ENCODE measurements at places on chromosomes 11 and 22.

DNA sequence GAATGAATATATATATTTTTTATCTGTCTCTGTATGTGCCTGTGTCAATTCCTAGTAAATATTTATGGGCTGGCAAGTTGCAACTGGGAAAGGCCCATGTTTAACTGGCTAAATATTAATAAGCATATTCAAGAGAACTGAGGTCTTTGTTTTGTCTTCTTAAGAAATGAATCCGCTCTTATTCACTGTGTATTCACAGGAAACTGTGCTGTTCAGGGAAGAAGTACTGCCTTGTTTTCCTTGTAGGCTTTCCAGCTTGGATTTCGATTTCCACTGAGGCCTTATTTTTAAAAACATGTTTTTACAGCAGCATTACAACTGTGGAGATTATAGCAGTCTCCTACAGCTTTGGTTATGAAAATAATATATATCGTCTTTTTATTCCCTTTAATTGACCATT is 64.7 kb downstream of the LDLRAD3 start:
- DNase-seq: no peak

DNA sequence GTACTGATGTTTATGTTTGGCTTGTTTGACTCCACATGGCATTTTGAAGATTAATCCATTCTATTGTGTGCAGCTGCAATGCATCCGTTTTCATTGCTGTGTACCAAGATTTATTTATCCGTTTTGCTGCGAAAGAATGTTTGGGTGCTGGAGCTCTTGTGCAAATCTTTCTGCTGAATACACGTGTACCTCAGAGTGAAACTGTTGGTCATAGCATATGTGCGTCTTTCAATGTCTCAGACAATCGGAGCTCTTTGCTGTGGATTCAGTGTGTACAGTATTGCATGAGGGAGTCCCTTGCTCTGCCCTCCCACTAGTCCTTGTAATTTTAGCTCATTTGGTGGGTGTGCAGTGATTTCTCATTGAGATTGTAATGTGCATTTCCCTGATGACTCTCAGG is 545.4 kb downstream of the TBC1D22A start:
- DNase-seq: no peak

GRCh38 chr11:109363682-109364081 is 58.3 kb upstream of the C11orf87 start:
- no peak for DNase-seq

DNA sequence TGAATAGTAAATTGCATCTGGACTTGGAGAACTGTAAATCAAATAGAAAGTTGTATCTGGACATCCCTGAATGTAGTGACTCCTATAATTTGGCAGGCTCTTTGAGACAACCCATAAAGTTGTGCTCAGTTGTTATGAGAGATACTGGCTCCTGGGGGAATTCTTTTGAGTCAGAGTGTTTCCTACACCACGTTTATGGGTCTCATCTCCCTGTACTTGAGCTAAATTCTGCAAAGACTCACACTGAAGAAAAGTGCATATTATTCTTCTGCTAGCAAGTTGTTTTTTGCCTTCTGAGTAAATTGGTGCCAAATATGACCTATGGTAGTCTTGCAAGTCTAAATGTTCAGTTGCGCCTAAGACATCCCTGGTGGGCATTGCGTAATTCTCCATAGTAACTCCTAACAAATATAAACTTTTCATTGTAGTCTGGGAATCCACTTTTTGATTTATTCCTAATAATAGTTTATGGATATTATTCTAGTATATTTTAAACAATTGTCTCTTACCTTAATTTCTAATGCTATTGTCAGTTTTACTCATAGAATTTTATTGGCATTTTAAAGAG is 5.0 kb downstream of the ZNF215 start:
- DNase-seq: no peak

DNA sequence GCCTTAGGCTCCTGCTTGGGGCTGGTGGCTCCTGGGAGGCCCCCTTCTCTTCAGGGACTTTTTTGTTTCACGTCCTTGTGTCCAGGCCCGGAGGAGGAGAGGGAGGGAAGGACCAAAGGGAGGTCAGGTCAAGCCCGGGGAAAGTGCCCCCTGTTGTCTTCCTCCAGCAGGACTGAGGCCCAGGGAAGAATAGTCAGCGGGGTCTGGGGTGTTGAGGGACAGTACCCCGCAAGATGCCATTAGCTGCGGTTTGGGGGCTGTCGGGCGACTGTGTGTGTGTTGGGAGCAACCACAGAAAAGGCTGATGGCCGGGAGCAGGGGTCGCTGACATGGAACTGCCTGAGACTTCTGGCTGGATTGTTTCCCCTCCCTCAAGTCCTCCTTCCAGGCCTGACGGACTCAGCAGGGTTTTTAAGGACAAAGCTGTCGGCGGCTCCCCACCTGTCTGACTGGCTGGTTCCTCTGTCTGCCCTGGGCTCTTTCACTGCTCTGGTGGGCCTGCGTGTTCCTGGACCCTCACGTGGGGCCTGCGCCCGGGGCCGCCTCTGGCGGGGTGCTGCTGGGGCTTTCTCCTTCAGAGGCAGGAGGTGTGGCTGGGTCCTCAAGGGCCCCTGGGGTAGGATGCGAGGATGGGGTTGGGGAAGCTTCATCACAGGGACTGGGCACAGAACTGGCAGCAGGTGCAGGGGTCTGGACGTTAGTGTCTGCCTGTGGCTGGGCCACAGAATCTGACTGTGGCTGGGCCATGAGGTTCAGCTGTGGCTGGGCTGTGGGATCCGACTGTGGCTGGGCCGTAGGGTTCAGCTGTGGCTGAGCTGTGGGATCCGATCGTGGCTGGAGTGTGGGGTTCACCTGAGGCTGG is 1.5 kb downstream of the GPR152 start:
- no peak for DNase-seq

GRCh38 chr11:20964985-20965384 is 295.6 kb downstream of the NELL1 start:
- DNase-seq: no peak

DNA sequence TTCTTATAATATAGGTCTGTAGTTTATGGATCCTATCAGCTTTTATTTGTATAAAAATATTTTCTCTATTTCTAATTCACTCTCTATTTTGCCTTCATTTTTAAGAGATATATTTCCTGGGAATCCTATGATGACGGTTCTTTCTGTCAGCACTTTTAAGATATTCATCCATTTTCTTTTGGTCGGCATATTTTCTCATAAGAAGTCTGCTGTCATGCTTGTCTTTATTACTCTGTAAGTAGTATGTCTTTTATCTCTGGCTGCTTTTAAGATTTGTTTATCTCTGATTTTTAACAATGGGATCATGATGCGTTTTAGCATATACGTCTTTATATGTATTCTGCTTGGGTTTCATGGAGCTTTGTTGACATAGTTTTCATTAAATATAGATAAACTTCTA is 175.5 kb downstream of the SNX19 start:
- no peak for DNase-seq

DNA sequence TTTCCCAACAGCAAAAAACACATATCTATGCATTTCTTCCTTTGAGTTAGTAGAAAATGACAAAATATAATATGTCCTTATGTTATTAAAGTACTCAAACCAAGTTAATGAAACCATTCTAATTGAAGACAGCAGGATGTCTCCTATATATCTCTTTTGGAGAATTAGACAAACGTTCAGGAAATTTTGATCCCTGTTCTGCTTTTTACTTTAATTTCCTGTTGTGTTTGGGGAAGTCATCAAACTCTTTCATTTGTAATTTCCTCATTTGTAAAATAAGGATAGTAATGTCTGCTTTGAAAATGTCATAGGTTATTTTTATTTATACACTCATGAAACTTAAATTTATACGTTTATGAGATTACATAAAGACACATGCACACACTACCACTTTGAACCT is 281.8 kb upstream of the ANO5 start:
- no peak for DNase-seq

DNA sequence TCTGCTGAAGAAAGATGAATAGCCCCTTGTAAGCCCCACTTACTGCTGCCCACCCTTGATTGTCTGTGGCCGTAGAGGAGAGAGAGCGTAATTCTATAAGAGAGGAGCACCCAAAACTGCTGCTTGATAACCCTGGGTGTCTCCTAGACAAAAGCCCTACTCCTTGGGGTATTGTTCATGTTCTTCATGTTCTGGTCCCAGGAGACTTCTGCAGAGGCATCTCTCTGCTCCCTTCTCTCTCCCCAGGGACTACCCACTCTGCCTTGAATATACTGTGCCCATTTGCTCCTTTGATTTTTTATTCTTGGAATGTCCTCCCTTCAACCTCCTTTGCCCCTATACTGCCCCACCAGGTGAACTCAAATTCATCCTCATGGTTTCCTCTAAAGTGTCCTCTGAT is 417.8 kb upstream of the CADM1 start:
- DNase-seq: no peak

DNA sequence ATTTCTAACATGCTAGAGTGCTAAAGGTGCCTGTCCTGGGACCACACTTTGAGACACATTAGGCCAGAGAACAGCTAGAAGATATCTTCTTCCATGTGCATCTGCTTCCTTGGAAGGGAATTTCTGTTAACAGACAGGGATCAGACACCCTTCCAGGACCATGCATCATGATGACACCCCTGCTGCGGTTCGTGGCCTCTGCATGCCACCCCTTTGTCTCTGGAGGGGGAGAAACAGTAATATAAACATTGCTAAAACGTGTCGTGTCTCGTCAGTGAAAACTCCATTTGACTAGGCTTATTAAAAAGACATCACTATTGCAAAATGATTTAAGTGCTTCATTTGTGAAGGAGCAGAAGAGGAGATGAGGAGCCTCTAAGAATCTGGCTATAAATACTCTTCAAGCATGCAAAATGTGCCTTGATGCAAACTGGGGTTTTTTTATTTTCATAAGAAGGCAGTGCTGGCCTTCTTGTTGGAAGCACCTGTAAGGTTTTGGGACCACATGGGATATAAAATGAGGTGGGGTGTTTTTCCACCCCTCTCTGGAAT is 141.6 kb downstream of the MYO18B start:
- DNase-seq: no peak

GRCh38 chr11:15903246-15903645 is 453.1 kb downstream of the SOX6 start:
- DNase-seq: no peak

DNA sequence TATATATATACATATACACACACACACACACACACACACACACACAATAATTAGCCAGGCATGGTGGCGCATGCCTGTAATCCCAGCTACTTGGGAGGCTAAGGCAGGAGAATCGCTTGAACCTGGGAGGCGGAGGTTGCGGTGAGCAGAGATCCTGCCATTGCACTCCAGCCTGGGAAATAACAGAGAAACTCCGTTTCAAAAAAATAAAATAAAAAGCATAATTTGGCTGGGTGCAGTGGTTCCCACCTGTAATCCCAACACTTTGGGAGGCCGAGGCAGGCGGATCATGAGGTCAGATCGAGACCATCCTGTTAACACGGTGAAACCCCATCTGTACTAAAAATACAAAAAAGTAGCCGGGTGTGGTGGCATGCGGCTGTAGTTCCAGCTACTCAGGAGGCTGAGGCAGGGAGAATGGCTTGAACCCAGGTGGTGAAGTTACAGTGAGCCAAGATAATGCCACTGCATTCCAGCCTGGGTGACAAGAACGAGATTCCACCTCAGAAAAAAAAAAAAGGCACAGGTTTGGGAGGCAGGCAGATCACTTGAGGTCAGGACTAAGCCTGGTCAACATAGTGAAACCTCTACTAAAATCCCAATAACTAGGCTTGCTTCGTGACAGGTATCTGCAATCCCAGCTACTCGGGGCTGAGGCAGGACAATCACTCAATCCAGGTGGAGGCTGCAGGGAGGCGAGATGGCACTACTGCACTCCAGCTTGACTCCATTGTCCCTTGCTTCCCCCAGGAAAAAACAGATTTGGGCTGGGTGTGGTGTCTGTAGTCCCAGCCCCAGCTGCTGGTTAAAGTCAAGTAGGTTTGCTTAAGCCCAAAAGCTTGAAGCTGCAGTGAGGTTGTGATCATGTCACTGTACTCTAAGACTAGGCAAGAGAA is 11.8 kb upstream of the WDR74 start:
- no peak for DNase-seq

DNA sequence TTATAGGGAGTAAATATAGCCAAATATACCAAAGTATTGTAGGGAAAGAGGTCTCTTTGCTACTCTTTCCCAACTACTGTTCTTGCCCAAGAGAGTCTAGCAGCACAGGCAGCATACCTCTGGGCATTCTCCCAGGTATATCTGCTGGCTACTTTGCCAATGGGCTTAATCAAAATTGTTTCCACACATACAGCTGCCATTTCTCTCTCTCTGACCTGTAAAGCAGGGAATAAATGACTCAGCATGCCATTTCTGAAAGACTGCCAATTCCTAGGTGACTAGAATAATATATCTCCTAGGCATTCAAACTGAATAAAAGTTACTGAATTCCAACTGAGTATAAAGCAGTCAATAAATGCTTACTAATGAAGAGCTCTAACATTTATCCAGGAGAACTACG is 44.6 kb downstream of the RDX start:
- no peak for DNase-seq

- DNase-seq: no peak
Measured at GRCh38 chr11:35167426-35167954, 28.5 kb downstream of the CD44 start.

- DNase-seq: no peak
Measured at GRCh38 chr11:28822576-28822975, 714.4 kb downstream of the METTL15 start.

DNA sequence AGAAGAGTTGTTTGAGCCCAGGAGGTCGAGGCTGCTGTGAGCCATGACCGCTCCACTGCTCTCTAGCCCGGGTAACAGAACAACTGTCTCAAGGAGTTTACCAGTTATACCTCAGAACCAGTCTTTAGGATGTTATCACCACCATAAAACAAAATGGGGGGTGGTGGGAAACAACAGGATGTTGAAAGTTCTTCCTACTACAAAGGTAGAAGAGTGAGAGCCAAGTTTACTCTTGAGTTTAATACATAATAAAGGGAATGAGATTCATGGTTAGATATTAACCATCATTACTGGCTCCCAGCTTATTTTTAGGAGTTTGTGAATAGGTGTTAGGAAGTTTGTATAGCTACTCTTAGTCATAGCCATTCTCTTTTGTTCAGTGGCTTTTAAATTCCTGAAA is 78.8 kb upstream of the HORMAD2 start:
- DNase-seq: no peak

GRCh38 chr11:31397239-31397834 is 27.7 kb downstream of the DNAJC24 start:
- DNase-seq: no peak

- no peak for DNase-seq
Measured at GRCh38 chr11:38123673-38124072, 1525.6 kb upstream of the RAG2 start.

DNA sequence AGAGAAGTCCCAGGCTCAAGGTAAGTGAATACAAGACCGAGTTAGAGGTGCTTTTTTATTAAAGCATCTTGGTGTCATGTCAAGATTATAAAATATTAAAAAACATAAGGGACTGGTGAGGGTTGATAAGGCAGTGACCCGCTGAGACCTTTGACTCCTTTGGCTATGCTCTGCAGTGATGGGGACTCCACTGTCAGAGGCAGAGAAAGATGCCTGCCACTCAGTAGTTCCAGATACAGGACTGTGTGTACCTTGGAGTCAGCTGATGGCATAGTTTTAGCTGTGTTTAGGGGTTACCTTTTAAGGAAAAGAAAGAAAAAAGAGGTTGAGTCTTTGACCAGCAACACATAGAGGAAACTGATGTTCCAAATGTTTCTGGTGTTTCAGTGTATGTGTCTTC is 40.8 kb downstream of the SHISA8 start:
- DNase-seq: no peak
